NCI-H187 (cell line): ENCODE measurements at places on chromosomes 6 and 20.

DNA sequence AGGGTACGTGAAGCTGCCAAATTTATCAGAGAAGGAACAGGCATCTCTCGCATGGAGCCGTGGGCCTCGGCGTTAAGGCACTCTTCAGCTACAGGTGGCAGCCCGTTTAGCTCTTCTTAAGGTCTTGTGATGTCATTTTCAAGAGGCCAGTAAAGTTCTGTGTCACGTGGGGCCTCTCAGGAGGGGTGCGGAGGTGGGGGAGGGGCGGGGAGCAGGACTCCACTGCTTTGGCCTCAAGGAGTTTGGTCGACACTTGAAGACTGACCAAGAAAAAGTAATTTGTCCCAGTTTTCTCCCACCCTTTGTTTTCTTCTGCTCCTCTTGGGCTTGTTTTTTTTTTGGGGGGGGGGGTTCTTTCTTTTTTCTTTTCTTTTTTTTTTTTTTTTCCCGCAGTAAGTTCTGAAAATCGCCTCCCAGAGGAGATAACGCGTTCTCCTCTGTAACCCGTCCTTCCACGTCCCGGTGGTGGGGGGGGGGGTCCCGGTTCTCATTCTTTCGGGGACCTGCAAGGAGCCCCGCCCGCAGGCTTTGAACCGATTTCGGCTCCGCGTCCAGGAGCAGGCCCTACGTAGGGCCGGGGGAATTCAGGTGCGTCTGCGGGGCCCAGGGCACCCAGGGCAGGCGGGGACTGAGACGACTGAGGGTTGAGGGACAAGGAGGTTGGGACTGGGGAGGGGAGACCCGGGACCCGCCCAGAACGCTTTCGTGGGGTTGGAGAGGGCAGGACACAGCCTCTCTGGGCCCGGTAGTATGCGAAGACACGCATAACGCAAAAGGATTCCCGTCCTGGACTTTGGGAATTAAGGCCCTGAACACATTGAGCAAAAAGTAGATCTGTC lies 26.0 kb downstream of the GPX6 start:
- DNase-seq: no peak

DNA sequence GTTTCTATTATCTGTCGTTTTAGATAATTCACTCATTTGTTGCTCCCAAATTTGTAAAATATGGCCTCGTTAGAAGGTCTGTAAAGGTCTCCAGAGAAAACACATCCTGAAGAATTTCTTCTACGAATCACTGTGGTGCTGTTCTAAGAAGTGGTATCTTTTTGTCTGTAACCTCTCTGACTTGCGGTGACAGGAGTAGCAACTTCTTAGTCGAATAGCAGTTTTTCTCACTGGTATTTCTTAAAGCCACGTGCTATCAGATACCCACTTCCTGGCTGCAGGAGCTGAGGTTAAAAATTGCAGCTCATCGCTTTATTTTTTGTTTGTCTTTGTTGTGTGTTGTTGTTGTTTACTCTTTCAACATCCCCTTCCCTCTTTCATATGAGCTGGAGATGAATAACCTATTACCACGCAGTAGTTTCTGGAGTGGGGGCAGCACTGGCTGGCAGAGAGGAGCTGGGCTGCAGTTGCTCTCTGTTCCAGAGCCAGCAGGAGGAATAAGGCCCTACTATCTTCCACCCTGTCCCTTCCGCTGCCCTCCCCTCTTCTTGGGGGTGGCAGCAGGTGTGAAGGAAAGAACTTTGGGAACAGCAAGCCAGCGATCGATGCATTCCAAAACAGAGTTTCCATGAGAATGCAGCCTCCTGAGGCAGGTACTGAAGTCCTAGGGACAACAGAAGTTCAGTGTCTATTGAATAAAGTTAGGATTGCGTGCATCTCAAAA lies 64.7 kb downstream of the C6orf118 start:
- no peak for DNase-seq

DNA sequence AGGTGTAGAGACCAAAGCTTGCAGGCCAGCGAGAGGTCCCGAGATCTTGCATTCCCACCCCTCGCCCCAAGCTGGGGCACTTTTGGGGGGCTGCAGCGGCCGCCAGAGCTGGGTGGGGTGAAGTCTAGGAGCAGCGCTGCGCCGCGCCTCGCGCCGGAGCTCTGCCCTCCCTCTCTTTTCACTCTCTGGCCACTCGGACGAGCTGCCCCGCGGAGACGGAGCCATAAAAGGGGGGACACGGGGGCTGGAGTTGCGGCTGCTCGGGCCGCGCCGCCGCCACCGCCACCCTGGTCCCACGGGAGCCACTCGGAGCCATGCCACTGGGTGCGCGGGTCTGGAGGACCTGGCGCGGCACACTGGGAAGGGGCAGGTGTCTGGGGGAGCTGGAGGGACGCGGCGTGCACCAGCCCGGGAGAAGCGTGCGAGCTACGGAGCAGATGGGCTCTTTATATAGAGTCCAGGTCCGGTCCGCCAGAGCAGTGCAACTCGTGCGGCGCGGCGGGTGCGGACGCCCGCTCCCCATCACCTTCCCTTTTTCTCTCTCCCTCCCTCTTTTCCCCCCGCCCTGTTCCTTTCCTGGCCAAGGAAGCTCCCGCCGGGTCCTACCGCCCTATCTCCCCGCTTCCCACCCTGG lies 687 bp upstream of the HTR1B start:
- no peak for DNase-seq

GRCh38 chr6:7697820-7698623 lies 27.9 kb upstream of the BMP6 start:
- no peak for DNase-seq

DNA sequence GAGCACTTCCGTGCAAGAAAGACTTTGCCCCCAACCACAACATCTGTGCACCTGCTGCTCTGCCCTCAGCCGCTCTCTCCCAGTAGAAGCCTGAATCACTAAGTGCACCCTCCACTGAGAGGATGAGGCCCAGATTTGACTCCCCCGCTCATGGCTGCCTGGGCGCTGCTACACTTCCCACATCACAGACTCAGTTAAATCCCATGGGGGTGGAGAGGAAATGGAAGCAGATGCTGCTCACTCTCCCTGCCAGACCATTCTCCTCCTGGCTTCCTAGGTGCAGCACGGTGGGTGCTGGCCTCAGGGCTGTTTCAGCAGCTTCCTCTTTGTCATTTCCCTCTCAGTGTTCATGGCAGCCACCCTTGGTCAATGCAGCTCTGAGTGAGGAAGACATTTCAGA lies 4.8 kb downstream of the CST5 start:
- DNase-seq: no peak

GRCh38 chr6:36718560-36718959 lies 20.9 kb downstream of the RAB44 start:
- DNase-seq: no peak

- DNase-seq: no peak
Measured at GRCh38 chr6:14444295-14444972, 326.9 kb downstream of the CD83 start.

- DNase-seq: no peak
Measured at GRCh38 chr6:53119772-53120409, 28.8 kb downstream of the GCM1 start.

GRCh38 chr6:24545691-24546090 lies 50.9 kb downstream of the ALDH5A1 start:
- no peak for DNase-seq

DNA sequence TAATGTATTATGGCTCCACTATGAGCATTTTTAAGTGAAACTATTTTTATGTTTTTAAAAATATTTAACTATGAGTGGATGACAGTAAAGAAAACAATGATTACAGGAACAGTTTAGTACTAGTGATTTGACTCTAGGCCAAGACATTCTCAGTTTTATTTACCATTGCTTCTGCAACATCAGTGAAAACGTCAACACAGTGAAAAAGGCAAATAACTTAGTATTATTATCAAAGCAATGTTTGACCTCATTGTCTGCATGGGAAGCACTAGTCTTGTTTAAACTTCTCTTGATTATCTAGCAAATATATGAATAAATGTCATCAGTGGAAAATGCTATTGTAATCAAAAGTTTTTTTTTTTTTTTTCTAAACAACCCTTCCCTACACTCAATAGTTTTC lies 165.0 kb downstream of the HTR1B start:
- DNase-seq: no peak

- DNase-seq: no peak
Measured at GRCh38 chr20:40781327-40782042, 92.4 kb upstream of the MAFB start.

DNA sequence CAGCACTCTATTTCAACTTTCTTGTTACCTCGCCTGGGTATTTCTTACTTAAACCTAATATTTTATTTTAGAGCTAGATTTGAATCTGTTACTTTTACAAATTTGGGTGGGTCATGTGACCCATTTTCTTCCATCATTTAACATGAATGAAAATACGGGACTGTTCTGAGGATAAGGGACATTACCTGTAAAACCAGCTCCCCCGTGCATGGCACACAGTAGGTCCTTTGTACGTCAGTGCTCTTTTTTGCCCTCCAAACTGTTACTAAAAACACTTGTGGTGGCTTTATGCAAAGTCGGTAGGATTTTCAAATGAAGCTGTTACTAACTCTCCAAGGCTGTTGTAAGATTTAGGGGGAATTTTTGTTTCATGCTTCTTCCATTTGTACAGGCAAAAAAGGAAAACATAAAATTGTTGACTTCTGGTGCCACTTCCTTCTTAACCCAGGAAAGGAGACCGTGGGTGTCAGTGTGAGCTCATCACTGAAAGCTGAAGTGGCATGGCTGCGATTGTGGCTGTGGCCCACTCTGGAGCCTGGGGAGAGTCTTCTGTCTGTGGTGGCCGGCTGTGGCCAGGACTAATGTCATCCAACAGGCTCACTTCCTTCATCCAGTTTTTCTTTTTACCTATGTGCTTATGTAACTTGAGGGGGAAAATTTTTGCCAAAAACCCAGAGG lies 40.2 kb upstream of the PXDC1 start:
- no peak for DNase-seq

DNA sequence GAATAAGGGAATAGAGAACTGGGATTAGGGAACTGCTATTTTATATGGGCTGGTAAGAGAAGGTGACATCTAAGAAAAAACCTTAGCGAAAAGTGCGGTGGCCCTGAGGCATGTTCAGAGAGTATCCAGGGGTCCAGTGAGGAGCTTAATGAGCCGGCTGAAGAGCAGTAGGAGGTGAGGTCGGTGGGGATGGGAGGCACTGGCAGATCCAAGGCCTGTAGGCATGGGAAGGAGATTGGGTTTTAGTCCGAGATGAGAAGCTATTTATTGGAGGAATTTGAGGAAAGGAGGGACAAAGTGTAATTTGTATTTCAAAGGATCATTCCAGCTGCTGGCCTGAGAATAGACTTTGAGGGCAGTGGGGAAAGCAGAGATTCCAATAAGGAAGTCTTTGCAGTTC lies 123.8 kb downstream of the QKI start:
- no peak for DNase-seq

- no peak for DNase-seq
Measured at GRCh38 chr6:4192173-4192572, 56.8 kb upstream of the ECI2 start.

DNA sequence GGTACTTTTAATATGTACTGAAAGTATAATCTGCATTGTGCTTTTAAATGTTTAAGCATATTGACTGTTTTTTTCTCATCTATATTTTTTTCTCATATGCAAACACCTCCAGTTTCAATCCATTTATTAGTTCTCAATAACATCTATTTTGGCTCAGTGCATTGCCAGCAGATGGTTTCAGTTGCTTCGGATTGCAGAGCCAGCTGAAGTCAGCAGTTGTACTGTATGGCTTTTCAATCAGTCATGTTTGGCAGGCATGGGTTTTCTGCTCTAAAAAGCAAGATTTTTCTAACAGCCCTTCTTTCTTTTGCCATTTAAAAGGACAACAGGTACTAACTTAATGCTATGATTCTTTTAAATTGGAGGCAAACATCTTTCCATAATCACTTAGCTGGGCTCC lies 121.2 kb downstream of the CD109 start:
- DNase-seq: no peak

GRCh38 chr20:16803965-16804792 lies 56.0 kb downstream of the OTOR start:
- no peak for DNase-seq

DNA sequence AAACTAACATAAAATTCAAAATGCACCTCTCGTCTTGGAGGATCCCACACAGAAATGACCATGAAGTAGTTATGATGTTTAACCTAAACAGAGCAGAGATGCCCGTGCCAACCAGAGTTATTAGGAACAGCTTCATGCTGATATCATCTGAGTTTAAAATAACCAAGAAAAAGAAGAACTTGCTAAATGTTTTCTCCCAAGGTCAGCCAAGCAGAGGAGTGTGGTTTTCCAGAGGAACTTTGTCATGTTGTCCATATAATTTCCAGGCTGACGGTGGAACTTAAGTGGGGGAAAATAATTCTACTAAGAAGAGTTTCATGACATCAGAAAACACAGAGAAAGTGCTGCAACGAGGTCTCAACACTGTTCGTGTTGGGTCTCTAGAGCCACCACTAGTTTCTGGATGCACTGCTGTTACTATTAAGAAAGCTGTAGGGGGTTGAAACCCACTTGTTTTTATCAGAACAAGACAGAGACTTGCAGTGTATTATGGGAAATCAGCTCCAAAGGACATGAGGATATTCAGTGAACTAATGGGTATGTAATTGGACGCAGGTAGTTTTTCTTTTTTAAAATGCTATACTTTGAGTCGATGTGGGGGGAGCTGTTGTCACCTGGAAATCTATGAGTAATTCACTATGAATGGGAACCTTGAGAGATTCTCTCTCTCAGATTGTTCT lies 5.2 kb downstream of the AGPAT4 start:
- DNase-seq: no peak

- no peak for DNase-seq
Measured at GRCh38 chr6:6951355-6951754, 156.4 kb upstream of the RREB1 start.

DNA sequence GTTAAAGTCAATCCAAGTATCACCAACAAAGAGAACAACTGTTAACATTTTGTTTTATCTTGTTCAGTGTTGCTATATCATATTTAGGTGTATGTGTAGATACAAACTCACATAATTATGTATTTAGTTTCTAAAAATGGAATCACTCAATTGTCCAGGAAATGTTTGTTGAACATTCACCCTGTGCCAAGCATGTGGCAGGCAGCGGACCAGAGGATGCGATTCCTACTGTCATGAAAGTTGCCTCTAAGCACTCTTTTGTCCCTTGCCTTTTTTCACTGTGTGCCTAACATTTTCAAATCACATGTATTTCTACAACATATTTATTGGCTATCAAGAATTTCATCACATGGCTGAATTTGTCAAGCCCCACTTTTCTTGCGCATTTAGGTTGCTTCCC lies 16.9 kb upstream of the TGM2 start:
- DNase-seq: no peak

GRCh38 chr6:14645841-14646240 lies 528.3 kb downstream of the CD83 start:
- DNase-seq: no peak

DNA sequence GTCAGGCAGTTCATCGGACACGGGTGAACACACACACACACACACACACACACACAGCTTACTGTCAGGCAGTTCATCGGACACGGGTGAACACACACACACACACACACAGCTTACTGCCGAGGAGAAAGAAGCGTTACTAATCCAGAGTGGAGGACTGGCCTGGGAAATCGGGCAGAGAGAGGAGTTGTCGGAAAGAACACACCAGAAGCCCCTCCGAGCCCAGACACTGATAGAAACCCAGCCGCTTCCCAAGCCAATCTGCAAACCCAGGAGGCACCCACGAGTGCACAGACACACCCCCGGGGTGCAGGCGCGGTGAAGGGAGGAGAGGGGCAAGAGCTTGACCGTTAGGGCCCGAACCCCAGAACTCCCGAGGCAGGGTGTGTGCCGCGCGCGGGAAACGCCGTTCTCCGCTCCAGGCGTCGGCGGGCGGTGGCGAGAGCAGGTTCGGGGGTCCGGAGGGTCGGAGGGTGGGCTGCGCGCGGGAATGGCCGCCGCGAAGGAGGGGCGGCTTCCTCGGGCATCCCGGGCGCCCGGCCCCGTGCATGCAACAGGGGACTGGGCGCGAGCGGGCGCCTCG lies 636 bp downstream of the ELOVL2 start:
- no peak for DNase-seq
